ENCODE measurements at places on chromosomes 12 and 14. TPM values are rescaled to one million over a fixed set of nuclear protein-coding genes. Genes with fewer than 3 reads are reported as not detected.

RDH16 gene
- 0.64 TPM for total RNA-seq

LRP1-AS gene
- total RNA-seq: not detected

CKB gene
- 33.5 TPM for total RNA-seq

ACSM4 gene
- not detected for total RNA-seq

PMCH gene
- not detected for total RNA-seq
